ENCODE measurements at places on chromosomes 13 and 19.

GRCh38 chr13:47326061-47326460 is 429.2 kb upstream of the HTR2A start:
- no peak for DNase-seq

GRCh38 chr13:114034481-114034891 is 60.6 kb upstream of the C13orf46 start:
- DNase-seq: no peak

DNA sequence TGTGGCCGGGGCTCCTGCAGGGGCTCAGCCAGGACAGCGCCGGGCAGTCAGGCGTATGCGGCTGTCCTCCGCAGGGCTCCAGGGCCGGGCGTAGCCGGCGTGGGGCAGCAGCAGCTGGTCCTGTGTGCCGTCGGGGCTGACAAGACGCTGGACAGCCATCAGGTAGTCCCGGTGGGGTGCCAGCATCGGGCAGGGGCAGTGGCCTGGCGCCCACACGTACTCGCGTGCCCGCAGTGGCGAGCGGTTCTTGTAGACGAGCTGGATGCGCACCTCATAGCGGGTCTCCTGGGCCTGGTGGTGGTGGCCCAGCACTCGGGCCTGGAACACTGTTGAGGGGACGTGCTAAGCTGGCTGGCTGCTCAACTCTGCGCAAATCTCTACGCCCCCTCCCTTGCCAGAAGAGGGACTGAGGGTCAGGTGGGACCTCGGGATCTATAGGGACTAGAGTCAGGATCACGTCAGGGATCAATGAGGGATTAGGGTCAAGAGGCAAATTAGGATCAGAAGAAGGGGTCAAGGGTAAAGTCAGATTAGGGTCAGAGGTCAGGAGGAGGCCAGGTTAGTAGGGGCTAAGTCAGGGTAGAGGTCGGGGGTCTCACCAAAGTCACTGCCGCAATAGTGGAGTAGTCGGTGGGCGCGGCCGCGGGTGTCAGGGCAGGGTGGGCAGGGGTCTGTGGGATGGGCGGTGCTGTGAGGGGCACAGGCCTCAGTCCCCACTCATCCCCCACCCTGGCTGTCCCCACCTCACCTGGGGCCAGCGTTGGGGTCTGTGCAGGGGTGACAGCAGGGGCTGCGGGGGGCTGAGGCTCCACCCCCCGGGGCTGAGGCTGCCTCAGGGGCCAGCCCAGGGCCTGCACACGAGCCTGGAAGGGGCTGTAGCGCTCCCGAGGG is 6.6 kb downstream of the ADAMTSL5 start:
- no peak for DNase-seq

DNA sequence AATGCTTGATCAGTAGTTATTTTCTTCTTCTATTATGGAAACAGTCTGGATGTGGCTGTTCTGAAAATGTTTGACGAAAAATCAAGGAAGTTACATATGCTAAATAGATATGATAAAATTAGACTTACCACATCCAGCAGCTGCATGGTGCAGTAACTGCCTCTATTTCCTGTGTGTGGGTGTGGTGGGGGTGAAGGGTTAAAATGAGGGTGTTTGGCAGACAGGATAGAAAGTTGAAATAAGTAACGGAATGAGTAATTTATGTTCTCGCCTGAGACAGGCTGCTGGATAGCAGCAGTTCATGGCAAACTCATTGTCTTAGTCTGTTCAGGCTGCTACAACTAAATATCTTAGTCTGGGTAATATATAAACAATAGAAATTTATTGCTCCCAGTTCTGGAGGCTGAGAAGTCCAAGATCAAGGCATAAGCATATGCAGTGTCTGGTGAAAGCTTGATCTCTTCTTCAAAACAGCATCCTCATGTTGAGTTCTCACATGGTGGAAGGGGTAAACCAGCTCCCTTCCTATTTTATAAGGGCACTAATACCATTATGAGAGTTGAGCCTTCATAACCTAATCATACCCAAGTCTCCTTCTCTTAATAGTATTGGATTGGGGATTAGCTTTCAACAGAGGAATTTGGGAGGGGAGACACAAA is 1248.9 kb downstream of the SLITRK5 start:
- DNase-seq: no peak

DNA sequence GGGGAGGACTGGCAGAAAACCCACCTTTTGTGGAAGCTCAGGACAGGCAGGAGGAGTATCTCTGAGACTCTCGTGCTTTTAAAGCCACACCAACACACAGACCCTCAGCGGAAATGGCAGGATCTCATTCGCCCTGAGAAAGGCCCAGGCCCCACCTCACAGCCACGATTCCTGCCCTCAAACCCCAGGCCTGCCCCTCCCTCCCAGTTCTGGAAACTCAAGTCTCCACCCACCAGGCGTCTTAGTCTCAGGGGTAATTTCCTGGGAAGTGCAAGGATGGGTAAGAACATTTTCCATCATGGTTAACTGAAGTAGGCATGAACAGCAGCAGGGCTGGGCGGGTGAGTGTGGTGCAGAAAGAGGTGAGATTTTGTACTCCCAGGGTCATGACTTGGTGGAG is 8.0 kb upstream of the PDE4C start:
- no peak for DNase-seq

DNA sequence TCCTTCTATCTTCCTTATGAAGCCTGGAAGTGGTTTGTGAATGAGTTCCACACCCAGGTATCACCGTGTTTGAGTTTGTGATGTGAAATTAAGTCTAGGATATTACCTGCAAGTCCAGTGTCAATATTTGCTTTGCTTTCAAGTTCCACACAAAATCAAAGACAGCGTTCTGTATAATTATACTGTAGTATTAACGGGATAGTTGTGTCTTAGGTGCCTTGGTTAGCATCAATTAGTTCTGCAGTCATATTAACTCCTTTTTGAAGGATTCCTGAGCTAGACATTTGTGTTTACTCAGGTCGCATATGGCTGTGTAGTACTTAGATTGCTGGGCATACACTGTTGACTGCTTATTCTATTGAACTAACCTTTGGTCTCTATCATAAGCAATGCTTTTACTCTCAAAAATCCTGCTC is 54.4 kb downstream of the ERCC5 start:
- no peak for DNase-seq

DNA sequence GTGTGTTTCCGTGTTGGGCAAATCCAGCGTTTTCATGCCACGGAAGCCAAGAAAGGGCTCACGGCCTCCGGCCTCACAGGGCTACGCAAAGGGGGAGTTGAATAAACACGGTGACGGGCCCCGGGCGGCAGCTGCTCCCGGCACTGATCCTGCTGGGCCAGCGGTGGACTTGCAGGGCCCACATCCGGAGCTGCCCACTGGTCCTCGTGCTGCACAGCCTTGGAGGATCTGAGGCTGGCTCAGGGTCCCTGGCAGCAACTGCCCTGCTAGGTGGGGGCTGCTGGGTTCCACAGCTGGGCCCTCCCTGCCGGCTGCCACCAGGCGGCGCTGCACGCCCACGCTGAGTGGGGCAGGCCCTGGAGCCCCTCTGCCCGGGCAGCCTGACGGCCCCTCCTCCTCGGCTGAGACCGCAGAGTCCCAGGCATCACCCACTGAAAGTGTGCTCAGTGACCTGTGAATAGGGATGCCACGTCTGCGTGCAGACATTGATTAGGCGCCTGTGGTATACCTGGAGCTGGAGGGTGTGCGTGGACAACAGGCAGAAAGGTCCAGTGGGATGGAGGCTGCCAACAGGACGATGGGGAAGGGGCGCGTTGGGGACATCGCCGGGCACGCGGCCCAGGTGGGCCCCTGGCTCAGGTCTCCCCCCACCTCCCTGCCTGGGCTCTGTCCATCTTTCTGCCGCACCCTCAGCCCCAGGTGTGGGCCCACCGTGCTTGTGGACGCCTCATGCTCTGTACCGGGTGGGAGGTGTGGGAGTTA is 5.3 kb upstream of the HCN2 start:
- peak; percentile 61 for DNase-seq

GRCh38 chr19:4974880-4975469 is 6.1 kb downstream of the KDM4B start:
- DNase-seq: no peak

DNA sequence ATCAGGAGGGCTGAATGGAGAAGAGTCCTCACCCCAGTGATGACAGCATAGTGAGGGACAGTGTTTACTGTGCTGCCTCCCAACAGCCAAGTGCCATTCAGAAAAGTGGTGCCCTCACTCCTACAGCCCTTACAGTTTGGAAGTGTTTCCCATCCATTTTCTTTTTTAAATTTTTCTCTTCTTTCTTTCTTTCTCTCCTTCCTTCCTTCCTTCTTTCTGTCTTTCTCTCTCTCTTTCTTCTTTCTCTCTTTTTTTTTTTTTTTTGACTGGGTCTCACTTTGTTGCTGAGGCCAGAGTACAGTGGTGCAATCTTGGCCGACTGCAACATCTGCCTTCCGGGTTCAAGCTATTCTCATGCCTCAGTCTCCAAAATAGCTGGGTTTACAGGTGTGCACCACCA is 755.3 kb downstream of the UQCRFS1 start:
- no peak for DNase-seq

- no peak for DNase-seq
These were observed 192.7 kb upstream of the MIR17HG start for GRCh38 chr13:91154558-91155353.

DNA sequence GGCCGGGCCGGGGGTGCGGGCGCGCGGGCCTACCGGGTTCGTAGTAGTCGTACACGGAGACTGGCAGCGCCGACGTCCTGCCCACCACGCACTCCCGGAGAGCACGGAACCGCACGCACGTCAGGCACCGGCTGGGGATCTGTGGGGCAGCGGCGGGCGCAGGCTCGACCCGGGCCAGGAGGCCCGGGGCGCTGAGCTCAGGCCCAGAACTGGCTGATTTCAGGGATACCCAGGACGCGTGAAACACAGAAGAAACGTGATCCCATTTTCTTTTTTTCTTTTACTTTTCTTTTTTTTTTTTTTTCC is 9.0 kb downstream of the F2RL3 start:
- peak; percentile 31 for DNase-seq

DNA sequence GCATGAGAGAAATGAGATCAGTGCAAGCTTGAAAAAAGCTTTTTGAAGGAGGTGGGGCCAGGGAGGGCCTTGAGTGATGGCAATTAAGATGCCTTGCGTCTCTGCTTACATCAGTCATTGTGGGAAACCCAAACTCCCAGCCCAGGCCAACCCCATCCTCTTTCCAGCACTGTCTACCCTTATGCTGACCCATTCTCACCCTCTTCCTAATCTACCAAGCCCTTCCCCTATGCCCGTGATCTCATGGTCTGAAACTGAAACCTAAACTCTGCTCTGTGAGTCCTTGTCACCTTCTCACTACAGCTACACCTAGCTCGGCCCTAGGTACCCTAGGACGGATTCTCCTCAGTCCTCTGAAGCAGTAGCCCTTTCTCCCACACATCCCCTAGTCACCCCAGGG is 36.0 kb upstream of the SERP2 start:
- DNase-seq: no peak

- no peak for DNase-seq
These were observed 125.9 kb downstream of the SUCLA2 start for GRCh38 chr13:47875201-47875600.

- DNase-seq: no peak
These were observed 88.1 kb downstream of the SLC7A1 start for GRCh38 chr13:29507356-29507755.

GRCh38 chr19:34215006-34215665 is 39.2 kb upstream of the GARRE1 start:
- no peak for DNase-seq

GRCh38 chr13:107551521-107551920 is 663.8 kb downstream of the LIG4 start:
- no peak for DNase-seq
